ENCODE measurements at places on chromosomes 11 and 22. TPM values are rescaled to one million over a fixed set of nuclear protein-coding genes. Genes with fewer than 3 reads are reported as not detected.

DNA sequence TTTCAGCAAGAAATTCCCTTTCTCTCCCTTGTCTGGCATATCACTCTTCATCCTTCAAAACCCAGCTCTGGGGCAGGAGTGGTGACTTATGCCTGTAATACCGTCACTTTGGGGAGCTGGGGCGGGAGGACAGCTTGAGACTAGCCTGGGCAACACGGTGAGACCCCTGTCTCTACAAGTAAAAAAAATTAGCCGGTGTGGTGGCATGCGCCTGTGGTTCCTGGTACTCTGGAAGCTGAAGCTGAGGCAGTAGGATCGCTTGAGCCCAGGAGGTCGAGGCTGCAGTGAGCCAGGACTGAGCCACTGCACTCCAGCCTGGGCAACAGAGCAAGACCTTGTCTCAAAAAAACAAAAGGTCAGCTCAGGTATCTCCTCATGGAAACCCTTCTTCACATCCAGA, 1.4 kb upstream of the RCE1 start:
- DNase-seq = no peak

GRCh38 chr22:22955866-22956535, 68.4 kb downstream of the IGLL5 start:
- DNase-seq = peak; percentile 74

DNA sequence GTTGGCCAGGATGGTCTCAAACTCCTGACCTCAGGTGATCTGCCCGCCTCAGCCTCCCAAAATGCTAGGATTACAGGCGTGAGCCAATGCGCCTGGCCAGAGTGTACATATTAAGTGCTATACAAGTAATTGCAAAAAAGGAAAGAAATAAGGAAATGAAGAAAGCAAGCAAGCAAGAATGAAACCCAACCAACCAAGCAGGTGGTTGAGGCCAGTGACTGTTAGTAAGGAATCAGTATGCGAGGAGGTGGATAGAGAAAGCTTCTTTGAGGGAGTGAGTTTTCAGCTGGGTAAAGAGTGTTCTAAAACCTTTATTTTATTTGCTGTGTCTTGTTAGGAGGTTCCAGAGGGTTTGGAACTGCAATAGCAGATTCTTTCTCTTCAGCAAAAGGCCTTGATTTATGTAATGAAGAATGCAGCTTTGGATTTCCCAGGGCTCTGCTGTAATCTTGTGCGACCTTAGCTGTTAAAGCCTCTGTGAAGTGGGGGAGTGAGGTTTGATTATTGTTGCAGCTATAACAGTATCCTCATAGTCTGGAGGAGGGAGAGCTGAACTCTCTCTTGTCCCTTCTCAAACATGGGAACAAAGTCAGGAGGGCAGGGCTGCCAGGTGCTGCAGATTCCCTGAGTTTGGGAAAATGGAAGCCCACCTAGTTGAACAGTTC, 5.7 kb downstream of the AMPD3 start:
- DNase-seq = no peak

- DNase-seq = no peak
Measured at GRCh38 chr22:29302681-29303465, 3.6 kb upstream of the GAS2L1 start.

Gene TMEM179B
- 200 TPM for total RNA-seq

Gene GRM5
- total RNA-seq = not detected

Gene SCN3B
- 3.5 TPM for total RNA-seq

DNA sequence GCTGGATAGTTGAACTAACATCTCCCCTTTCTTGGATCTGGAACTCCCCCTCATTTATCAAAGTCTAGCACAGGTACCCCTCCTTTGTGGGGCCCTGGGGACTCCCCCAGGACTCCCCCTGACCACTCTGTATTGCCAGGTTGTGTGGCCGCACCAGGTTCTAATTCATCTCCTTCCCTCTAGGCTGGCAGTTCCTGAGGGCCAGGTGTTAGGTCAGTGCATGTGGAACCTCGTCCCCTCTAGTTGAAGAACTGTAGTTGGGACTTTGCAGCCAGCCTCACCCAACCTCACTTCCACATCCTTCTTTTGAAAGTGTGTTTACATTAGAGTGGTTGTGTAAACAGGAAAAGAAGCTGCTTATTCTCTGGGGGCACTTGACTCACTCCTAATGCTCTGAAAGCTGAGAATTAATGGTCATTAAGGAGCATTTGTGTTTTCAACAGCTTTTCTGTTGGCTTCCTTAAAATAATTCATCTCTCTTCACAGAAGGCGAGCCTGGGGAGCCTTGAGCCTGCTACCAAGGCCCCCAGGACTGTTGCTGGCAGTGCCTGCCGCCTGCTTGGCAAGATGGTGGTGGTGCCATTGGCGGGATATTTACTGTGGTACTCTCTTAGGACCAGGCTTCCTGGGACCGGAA, 11.8 kb downstream of the UPB1 start:
- DNase-seq = no peak

Gene POLR3H
- total RNA-seq = 29.1 TPM

Gene MYO7A
- 3.1 TPM for total RNA-seq

GRCh38 chr11:134581966-134582769, 170.1 kb upstream of the B3GAT1 start:
- DNase-seq = no peak

- no peak for DNase-seq
Measured at GRCh38 chr22:40484906-40485669, 114.7 kb downstream of the SGSM3 start.

GRCh38 chr11:92596596-92597317, 372.1 kb downstream of the FAT3 start:
- DNase-seq = no peak

Gene DDI1
- 2.8 TPM for total RNA-seq

GRCh38 chr11:45180848-45181192, 34.4 kb downstream of the PRDM11 start:
- DNase-seq = peak; percentile 54

DNA sequence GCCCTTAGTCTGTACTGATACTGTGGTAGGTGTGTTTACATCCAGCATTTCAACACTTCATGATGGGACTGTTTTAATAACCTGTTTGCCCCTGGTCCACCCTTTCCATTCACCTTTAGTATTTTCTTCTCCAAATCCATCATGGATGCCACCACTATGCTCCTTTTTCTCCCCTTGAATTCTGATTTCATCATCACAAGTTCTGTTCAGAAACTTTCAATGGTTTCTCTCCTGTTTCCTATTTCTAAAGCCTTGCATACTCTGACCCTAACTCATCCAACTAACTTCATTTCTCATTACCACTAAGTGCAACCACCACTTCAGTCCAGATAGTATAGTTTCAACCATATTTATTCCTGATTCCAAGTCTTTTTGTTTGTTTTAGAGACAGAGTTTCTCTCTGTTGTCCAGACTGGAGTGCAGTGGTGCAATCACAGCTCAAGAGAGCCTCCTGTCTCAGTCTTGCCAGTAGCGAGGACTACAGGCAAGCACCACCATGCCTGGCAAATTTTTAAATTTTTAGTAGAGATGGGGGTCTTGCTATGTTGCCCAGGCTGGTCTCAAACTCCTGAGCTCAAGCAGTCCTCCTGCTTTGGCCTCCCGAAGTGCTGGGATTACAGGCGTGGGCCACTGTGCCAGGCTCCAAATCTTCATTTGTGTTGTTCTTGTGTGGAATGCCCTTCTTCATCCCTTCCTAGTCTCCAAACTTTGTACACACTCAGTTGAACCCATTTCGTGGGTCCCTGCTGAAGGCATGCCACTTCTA, 1.2 kb upstream of the LIN7C start:
- DNase-seq = no peak

DNA sequence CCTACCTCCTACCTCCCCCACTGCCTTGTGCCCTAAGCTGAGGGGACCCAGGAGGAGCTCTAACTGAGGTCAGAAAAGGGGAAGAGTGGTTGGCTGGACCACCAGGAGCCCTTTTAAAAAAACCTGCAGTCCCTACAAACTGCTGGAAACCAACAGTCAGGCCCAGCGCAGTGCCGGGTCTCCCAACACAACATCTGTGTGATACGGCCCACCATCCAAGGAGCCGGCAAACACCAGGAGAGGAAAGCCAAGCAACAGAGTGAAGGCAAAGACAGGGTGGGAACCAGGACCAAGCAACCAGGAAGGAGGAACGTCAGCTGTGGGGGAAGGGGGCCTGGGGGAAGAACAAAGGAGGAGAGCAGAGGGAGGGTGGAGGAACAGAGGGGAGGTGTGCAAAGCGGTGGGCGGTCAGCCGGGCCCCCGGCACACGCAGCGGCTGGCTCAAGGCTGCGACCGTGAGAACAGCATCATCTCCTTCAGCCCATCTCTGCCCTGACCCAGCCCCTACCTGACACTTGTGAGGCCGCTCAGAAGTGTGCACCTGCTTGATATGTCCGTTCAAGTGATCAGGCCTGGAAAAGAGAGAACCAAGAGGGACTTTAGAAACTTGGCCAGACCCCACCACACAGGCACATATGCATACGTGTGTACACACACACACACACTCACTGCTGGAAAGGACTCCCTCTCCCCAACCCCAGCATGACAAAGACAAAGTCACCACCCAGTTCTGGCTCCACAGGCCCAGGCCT, 3.6 kb downstream of the PATZ1 start:
- DNase-seq = no peak

GRCh38 chr11:122861631-122862030, 20.9 kb upstream of the JHY start:
- DNase-seq = no peak

DNA sequence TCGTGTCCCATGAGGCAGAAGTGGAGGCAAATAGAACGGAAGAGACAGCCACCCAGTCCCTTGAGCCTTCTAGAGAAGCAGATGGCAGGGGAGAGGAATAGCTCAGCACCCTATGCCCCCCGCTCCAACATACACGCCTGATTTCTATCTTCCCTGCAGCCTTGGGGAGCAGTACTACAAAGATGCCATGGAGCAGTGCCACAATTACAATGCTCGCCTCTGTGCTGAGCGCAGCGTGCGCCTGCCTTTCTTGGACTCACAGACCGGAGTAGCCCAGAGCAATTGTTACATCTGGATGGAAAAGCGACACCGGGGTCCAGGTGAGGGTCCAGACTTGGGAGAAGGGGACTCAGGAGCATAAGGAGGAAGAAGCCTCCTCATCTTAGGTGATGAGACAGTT, 6.6 kb downstream of the DPF2 start:
- no peak for DNase-seq

DNA sequence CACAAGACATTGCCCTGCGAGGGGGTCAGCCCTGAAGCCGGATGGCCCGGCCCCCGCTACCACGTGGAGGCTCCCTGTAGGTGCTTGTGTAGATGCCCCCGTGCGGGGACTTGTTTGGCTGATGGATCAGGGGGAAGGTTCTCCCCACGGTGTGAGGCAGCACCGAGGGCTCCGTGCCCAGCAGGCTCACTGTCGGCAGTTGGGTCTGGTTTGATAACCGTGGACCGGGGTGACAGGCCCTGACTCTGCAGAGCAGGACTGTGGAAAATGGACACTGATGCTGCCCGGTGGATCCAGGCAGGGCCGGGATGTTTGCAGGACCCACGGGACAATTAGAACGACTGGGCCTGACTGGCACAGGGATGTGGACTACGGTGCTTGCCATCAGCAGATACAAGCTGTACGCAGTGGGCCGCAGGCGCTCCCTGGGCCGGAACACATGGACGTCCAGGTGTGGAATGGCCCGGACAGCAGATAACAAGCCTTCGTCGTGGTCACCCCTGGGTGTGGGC, 19.0 kb downstream of the KCNQ1 start:
- DNase-seq = no peak

DNA sequence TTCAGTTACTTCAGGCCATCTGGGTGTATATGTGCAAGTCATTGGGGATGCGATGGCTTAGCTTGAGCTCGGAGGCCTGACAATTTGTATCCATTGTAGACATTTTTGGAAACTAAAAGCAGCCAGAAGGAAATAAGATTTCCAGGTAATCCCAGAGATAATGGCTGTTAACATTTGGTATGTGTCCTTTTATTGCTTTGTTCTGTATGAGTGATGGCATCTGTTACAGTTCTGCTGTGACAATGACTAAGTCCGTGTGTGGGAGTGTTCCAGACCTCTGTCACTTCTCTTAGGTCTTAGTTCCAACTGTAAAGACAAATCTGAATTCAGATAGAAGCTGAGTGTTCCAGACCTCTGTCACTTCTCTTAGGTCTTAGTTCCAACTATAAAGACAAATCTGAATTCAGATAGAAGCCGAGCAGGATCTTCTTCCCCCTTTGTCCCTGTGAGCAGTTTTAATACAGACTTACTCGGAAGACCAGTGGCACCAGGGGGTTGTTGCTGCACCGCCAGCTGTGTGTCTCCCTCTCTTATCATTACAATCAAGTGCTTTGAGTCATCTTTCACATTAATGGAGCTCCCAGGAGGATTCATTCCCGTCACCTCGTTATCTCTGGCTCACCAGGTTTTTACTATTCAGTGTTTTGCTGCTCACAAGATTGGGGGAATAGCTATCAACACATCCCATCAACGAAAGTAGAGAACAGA, 190.9 kb upstream of the SORL1-AS1 start:
- no peak for DNase-seq

DNA sequence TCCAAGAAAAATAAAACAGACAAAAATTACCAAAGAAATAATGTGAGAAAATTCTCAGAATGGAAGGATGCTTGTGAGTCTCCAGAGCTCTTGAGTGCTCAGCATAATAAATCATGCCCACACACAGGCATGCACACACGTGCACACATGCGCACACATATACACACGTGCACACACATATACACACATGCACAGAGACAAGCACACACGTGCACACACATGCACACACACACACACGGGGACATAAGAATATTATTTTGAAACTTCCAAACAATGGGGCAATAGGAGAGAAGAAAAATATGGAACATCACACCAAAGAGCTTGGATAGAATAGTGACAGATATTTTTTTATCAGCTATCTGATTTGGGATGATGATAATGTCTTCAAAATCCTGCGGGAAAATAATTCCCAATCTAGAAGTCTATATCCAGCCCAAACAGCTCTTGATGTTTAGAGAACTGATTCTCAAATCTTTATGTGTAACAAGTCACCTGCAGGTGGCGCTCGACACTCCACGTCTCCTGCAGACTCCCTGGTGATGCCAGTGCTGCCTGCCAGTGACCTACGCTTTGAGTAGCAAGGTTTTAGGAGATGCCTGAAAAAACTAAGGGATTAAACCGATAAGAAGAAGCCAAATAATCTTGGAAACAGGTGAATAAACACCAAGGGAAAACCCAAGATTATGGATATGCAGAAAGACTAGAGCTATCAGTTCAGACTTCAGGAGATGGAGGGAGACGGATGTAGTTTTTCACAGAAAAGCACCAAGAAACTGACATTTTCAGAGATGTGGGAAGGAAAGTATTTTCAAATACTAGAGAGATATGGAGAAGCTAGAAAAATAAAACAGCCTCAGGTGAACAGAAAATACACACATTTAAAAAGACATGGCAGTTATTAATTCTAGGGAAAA, 743.6 kb downstream of the ETS1 start:
- peak; percentile 36 for DNase-seq

Measured in prostate gland (tissue), 2 donors.